OCI-LY7 (cell line): ENCODE measurements at places on chromosomes 2 and 18.

DNA sequence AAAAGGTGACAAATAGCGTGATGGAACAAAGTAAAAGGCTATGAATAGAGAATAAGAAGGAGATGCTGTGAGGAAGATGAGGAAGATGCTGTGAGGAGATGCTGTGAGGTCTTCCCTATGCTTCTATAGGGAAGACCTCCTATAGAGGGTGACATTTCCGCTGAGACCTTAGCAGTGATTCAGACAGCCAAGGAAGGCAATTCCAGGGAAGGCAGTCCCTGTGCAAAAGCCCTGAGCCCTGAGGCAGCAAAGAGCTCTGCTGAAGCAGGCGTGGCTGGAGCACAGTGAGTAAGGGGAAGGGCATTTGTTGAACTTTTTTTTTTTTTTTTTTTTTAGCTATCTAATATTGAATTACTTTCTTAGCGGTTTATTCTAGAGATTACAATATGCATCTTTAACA, 142.7 kb upstream of the FOSL2 start:
- DNase-seq = no peak

GRCh38 chr2:88658326-88658725, 31.1 kb upstream of the EIF2AK3 start:
- DNase-seq = no peak

GRCh38 chr2:173354582-173355131, at the start of gene CDCA7:
TSS of gene CDCA7 (plus strand) at chr2:173354872. CDS start at chr2:173354964, 92 bp downstream.
- DNase-seq = peak; percentile 86

DNA sequence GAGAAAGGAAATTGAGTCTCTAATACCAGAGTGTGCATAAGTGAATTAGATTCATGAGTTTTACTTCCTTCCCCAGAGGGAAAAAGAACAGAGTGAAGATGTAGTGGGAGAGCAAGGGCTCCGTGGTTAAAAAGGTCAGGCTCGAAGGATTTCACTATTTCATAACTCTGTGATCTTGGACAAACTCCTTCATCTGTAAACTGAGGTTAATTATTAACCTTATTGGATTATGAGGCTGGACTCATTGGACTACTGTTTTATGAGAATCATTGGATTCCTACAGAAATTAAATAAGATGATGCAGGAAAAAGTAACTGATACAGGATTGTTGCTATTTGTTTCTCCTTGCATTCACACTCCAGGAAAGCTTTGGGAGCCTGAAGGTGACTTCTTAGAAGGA, 45.0 kb downstream of the SRD5A2 start:
- no peak for DNase-seq

- DNase-seq = no peak
These were observed 71.6 kb downstream of the ZNF407 start for GRCh38 chr18:74669136-74669798.

DNA sequence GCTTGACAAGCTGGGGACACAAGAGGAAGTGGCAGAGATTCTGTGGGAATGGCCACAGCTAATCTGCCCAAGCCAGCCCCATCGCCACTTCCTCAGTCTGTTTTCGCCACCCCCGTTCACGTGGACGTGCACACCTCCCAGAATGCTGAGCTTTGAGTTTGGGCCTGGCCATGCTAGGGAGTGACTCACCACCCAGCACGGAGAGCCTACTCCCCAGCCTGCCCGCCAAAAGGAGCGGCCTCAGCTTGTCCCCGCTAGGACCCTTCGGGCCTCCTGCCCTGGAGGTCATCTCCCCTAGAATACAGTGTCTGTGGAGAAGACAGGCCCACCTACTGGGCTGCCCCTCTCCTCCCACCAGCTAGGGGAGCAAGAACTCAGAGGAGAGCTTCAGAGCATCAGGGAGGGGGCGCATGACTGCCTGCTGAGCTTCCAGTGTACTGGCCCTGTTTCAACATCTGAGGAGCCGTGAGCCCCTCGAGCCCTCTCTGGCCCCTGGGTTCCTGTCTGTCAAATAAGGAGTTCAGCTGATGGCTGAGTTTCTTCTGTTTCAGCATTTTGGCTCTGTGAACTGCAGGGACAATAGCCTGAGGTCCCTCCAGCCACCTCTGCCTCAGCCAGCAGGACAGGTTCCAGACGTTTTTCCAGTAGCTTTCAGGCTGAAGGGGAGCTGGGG, 5.1 kb downstream of the SLC35F6 start:
- no peak for DNase-seq

DNA sequence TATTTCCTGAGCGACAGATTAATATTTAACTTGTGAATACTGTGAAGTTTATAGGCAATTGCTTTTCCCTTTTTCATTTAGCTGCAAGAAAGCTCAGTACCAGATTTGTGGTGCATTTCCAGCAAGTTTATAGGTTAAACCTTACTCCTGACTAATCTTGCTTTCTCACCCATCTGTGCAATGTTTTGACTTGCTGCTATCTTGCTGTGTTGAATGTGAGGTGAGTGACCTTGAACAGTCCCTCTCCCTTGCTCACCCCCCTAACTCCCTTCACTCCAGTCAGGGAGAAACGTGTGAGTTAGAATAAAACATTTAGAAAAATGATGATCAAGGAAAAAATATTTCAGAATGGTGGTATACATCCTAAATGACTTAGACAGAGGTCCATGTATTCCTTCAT, 39.8 kb upstream of the PARD3B start:
- no peak for DNase-seq

DNA sequence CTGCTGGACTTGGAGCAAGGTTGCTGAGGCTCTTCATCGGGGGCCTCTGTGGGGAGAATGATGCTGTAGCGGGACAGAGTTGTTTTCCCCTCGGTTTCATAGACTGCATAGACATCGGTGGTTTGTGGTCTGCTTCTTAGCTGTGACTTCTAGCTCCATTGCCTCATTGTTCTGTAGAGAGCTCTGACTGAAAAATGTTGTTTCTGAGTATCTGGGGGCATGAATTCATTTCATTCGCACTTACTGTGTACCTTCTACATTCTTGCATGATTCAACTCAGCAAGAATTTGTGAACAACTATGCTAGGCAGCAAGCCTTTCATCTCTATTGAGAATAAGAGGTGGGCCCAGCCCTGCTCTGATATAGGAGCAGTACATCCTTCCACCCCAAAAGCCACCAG, 406.8 kb downstream of the NBAS start:
- no peak for DNase-seq

DNA sequence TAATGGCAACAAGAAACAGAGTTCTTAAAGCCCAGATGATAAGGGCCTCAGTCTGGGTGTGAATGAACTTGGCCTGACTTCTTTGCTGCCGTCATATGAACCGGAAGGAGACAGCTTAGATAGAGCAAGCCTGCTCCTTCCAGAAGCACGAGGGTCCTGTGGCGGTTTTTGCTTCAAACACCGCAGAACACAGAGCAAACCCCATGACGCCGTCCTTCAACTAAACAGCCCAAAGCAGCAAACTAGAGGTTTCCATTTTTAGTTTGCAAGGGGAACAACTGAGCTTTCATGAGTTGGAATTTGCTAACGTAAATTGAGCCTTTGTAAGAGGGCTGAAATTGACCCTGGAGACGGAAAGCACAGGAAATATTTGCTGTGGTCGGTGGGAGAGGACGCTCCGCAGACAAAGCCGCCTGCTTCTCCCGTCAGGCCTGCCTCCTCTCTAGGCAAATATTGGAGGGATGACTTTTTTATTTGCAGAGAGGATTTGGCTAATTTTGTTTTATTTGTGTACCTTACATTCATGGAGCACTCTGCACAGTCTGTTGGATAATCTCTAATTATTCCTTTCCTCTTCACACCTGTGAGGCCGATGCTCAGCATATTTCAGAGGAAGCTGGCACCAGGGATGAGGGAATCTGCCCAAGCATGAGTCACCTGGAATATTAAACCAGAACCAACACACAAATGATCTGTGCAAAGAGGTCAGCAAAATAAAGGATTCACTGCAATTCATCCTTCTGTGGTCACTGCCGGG, 134.0 kb upstream of the NCK2 start:
- DNase-seq = no peak

DNA sequence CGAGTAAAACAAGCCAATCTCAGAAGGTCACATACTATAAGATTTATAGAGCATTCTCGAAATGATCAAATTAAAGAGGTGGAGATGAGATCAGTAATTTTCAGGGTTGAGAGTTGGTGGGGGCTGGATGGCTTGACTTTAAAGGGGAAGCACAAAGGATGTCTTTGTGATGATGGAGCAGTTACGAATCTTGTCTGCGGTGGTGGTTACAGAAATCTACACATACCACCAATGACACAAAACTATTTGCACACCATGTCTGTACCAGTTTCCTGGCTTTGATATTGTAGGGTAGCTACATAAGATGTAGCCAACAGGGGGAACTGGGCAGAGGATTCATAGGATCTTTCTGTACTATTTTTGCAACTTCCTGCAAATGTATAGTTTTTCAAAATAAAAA, 190.6 kb upstream of the SMIM21 start:
- DNase-seq = no peak

DNA sequence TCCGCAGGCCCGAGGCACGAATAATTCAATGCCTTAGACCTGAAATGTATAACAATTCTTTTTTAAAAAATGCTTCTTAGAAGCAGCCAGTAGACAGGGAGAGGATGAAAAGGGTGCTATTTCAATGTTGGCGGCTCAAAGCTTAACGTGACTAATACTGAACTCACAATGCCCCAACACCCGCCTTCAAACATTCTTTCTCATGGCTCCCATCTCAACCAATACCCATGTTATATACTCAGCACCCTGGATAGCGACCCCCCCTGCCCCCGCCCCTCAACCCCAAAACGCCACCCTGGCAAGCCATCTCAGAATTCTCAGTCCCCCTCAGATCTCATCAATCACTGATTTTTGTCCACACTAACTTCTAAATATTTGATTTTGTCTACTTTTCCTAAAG, 4.4 kb downstream of the FBXO41 start:
- no peak for DNase-seq

GRCh38 chr2:145601361-145601925, 1081.5 kb upstream of the ZEB2 start:
- DNase-seq = no peak

GRCh38 chr2:124570872-124571271, 545.8 kb downstream of the CNTNAP5 start:
- no peak for DNase-seq

DNA sequence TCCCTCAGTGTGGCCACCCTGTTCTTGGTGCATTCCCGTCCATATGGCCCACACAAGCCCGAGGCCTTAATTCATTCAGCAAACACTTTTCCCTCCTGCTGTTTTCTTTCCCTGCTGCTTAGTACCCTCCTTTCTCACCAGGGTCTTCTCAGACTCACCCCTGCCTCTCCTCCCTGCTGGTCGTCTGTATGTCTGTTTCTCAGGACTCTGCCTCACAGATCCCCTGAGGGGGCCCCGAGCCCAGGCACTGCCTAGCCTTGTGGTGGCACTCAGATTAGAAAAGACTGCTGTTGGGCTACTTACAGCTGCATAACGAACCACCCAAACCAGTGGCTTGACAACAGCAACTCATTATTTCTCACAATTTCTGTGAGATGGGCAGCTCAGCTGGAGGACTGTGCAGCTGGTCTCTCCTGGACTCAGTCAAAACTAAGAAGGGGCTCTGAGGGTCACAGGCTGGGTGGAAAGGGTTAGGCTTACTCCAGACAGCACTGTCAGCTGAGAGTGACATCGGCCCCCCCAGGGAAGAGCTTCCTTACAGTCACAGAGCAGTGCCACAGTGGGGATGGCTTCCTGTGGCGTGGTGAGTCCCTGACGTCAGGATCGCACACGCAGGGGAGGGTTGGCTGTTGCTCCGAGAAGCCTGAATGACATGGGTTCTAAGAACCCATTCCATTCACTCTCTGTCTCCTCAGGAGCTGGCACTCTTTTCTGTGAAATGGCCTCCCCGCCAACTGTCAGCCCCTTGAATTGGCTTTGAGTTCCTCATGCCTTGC, 139.0 kb downstream of the UXS1 start:
- DNase-seq = no peak

DNA sequence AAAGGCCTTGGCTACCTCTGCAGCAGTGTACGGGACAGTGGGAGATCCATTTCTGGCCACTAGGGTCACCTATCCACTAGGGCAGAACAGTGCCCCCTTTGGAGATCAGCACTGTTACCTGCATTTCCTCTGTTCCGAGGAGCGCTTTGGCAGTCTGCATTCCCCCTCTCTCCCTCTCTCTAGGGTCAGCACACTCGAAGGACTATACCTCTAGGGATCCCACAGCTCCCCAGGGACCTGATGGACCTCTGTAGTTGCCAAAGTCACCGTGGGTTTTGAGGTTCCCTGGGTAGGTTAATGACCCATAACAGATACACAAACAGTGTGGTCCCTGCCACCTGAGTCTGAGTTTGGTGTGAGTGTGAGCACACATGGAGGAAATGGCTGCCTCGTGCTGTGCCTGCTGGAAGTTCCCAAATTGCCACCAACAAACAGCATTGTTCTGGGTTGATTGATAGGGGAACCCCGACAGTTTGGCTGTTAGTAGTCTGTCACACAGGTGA, 99.8 kb upstream of the VWC2L start:
- no peak for DNase-seq

- peak; percentile 70 for DNase-seq
These were observed 75.0 kb upstream of the RBM44 start for GRCh38 chr2:237723602-237724001.

DNA sequence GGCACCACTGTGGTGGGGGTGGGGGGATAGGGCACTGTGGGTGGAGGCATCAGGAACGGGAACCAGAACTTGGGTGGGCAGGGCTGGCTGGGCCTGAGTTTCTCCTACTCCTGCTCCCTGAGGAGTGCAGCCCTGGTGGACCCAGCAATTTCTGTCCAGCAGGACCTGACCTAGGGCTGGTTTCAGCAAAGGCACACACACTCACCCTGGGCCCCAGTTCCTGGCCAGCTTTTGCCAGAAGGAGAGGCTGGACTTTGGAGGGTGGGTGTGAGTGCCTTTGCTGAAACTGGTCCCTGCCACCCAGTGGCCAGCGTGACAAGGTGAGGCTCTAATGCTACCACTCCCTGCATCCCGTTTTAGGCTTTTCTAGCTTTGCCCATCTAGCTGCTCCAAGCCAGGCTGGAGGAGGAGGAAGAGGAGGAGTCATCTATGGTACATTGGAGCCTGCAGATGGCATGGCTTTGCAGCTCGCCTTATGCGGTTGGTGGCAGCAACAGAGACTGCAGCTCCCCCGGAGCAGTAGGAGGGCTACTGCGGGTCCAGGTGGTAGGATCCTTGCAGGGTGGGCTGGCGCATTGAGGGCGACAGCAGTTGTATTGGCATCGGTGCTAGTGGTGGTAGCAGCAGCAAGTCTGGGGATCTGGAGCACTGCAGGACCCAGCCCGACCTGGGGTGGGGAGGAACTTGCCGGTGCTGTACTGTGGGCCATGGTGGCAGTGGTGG, 40.4 kb upstream of the IMP4 start:
- DNase-seq = no peak
